ENCODE measurements at places on chromosomes 3 and 15.

DNA sequence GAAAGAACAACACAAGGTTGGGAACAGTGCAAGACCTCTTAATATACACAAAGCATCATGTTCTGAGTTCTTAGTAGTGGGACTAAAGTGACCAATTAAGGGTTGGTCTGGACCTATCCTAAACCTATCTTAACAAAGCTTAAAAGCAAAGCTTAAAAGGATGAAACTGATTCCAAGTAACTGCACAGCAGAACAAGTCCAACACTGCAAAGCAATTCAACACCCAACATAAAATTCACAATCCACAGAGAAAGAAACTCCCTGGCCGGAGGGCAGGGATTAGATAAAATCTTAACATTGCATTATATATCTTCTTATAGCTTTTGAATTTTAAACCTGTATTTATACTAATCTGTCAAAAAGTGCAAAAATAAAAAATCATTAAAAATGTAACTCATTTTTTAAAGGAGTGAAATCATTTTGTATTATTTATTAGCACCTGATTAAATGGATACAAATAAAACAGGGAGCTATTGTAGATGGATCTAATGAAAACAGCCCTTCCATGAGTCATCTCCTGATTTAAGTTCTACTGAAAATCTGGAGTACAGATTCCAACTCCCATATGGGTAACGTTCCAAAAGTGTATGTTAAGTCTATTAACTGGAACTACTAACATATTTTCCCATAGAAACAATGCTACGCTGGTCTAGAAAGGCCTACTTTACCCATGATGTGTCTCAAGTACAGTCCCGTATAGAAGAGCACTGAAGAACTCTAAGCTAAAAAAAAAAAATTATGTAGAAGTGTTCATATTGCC lies 34.9 kb downstream of the PIK3R4 start:
- DNase-seq = no peak

GRCh38 chr3:152120601-152121269 lies 148.0 kb upstream of the MBNL1 start:
- DNase-seq = no peak

DNA sequence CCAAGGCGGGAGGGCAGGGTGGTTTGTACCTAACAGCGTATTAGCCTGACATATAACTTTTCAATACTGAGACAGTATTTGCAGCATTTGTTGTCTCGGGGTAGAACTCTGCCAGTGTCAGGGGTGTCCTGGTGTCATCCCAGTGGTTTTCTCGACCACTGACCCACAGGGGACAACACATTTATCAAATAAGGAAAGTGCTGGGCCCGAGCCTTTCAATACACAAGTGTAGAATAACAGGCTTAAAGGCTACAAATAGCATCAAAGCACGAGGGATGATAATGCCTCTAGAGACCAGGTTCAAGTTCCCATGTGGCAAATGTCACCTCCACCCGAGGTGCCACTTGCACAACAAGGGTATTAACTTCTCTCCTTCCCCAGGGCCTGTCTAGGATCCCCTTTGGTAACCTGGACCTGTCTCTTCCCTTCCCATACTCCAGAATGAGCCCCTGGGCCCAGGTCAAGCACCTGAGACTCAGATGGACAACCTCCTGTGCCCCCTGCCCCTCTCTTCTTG lies 9.5 kb upstream of the SLC6A6 start:
- no peak for DNase-seq

DNA sequence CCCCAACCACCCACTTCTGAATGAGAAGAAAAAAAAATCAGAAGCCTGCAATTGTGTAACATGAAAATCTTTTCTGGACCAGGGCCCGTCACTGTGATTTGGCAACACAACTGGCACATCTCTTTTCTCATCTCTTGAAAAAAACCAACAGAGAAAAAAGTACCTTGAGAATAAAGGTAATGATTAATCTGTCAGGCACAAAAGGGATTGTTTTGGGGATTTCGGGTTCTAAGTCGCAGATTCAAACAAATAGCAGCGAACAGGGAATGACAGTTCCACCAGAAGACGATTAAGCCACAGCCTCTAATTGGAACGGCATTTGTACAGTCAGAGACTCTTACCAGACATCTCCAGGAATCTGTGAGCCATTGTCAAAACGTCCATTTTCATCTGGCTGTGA lies at the start of gene AQP9:
Gene AQP9 (plus strand): TSS at position 276 of the 400 bp plus-strand sequence. CDS start 185 bp downstream, outside the sequence.
- no peak for DNase-seq

GRCh38 chr15:38028869-38029268 lies 94.4 kb downstream of the TMCO5A start:
- no peak for DNase-seq

DNA sequence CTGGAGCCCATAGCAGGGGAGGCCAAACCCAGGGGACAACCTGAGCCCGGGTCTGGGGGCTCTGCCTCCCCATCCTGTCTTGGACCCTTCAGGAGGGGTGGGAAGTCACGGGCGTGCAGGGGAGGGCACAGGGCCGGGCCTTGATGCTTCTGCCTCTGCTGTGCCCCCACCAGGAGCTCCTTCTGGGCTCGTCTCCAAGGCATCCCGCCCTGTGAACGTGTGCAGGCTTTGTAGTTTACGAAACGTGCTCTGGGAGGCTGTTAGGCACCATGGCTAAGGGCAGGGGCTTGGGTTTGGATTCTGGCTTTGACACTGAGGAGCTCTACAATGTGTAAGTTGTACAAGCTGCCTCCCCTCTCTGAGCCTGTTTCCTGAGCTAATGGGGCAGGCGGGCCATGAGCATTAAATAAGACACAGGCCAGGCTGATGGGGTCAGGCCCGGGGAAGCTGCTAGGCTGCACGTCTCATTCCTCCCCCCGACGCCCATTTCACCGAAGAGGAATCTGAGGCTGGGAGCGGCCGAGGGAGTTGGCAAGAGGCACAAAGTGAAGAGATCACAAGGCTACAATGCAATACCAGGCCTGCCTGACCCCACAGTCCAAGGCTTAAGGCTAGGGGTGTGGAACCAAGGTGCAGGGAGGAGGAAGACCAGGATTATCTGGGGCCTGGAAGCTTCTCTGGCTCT lies 19.6 kb downstream of the PLXND1 start:
- no peak for DNase-seq

- no peak for DNase-seq
Measured at GRCh38 chr15:84819291-84819768, 2.2 kb downstream of the ALPK3 start.

GRCh38 chr3:186152889-186153292 lies 44.0 kb upstream of the ETV5 start:
- no peak for DNase-seq

DNA sequence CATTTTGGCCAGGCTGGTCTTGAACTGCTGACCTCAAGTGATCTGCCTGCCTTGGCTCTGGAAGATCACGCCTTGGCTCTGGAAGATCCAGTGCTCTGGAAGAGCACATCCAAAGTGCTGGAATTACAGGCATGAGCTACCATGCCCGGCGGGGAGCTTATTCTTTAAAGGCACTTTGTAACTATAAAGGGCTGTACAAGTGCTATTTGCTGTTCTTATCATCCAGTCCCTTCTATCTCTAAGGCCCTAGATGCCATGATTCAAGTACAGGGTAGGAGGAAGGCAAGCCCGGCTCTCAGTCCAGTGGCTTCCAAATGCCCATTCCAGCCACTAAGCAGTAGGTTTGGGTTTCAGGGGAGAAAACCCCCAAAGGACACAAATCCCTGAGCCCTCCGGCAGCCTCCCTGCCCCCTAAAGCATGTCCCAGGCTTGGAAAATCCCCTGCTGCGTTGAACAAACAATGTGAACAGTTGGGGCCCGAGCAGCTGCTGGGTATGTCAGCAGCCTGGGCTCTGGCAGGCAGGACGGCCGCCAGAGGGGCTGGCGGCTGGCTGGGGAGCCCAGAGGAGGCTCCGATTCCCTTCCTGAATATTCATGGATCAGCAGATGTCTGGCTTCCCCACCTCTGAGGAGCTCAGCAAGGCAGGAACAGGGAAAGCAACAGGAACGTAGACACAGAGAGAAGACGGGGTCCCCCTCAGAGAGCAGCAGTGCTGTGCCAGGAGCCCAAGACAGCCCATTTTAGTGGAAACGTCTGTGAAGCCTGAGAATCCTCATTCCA lies 7.7 kb downstream of the IGDCC4 start:
- DNase-seq = no peak

GRCh38 chr3:196544491-196544992 lies 23.8 kb downstream of the WDR53 start:
- no peak for DNase-seq

DNA sequence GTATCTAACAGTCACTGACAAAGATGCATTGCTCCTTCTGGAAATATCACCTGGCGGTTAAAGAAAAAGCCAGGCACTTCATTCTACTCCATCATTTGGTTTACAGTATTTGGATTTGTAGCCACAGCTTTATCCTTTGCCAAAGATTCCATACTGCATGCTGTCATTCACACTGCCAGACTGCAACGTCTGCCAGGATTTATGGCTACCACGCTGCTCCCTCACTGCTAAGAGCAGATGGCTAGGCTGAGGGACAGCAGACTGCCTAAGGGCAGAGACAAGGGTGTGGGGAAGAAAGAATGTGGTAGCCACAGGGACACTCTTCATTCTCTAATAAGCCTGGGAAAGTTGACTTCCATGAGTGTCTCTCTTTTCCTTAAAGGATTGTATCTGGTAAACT lies 1047.0 kb downstream of the TUSC7 start:
- no peak for DNase-seq

DNA sequence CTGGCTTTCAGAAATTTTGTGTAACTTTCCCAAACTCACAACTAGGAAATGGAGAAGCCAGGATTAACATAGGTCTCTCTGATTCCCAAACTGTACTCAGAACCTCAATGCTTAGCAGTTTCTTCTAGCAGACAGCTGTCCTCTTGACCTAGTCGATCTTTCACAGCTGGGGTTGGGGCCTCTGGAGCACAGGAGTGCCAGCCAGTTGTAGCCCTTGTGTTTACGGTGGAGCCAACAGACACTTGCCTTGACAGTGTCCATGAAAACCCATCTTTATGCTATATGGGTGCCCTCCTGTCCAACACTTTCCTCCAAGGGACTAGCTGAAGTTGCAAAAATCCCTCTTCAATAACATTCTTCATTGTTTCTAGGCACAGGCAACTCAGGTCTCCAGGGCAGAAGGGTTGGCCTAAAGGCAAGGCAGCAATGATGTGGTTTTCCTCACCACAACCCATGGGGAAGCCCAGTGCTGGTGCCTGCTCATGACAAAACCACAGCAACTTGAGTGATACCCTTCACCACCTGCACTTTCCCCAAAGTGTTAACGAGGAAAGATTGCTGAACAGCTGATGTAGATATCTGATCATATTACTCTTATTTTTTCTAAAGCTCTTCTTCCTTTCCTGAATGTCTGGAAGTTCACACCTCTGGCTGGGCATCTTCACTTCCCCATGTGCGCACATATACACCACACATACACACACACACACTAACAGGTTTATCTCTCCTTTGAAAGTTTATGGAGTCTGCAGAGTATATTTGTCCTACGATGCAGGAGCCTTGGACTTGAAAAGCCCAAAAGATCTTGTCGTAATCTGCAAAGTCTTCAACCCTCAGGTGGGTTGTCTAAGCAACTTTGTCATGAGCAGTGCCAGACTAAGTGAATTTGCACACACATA lies 11.0 kb upstream of the KNG1 start:
- DNase-seq = no peak

GRCh38 chr15:66729331-66729951 lies 27.4 kb downstream of the SMAD6 start:
- DNase-seq = no peak

DNA sequence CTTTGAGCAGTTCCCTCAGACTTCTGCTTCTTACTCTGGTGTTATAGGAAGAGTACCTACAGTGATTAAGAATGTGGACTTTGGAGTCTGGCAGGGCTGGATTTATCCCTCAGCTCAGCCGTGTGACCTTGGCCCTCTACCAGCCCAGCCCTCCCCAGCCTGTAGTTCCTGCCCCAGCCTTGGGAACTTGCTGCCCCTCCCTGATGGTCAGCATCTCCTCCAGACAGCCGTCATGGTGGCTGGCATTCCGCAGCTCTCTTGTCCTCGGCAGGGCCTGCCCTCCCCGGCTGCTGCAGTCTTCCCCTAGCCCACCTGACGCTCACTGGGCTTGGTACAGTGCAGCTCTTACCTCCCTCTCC lies 21.9 kb upstream of the CPNE9 start:
- DNase-seq = no peak

GRCh38 chr3:58608648-58609047 lies 31.5 kb upstream of the FAM107A start:
- no peak for DNase-seq

GRCh38 chr3:11351451-11351850 lies 79.3 kb downstream of the ATG7 start:
- DNase-seq = no peak

DNA sequence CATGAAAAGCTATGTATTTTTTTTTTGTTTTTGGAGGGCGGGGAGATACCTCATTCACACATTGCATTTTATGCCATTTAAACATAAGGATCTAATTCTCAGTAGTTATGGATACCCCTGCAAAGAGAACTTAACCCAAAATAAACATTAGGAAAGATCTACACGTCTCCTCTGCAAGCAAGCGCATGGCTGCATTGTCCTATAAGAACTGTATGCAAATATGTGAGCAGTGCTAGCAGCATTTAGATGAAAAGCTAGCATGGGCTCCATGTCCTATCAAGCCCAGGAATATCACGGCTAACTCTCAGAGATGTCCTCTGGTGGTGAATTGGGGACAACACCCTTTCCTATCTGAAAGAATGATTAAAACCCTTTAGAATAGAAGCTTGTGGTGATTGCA lies 292.8 kb downstream of the MEX3B start:
- no peak for DNase-seq

GRCh38 chr3:100761211-100761942 lies 52.1 kb downstream of the TFG start:
- no peak for DNase-seq

DNA sequence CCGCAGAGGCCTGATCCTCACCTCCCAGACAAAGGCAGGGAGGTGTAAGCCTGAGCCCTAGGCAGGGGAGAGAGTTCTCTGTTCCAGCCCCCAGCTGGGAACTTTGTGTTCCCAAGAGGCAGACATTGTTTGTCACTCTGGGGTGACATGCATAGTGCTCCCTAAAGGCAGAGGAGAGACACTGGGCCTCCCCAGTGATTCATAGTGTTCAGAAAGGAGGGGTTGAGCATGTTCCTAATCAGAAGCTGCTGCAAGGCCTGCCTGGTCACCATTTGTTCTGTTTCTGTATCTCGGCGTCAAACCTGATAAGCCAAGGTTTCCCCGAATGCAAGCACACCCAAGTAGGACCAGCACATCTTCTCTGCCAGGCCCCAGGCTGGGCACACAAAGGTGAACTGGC lies 24.0 kb upstream of the SLC6A6 start:
- DNase-seq = no peak

GRCh38 chr3:187237741-187238140 lies 40.5 kb downstream of the RTP1 start:
- no peak for DNase-seq
